ENCODE measurements at places on chromosomes 7 and 10. TPM values are rescaled to one million over a fixed set of nuclear protein-coding genes. Genes with fewer than 3 reads are reported as not detected.

SPDYE1 gene
- not detected for total RNA-seq

CPXM2 gene
- total RNA-seq = 13.3 TPM

CDC14C gene
- total RNA-seq = not detected

HOGA1 gene
- 3.4 TPM for total RNA-seq

NANOS1 gene
- total RNA-seq = 0.88 TPM

WDR91 gene
- total RNA-seq = 8.5 TPM

Data from kidney epithelial cell (primary cell).